Cerebellar nuclear complex (tissue), 1 donor: ENCODE measurements at places on chromosomes 16 and 17.

DNA sequence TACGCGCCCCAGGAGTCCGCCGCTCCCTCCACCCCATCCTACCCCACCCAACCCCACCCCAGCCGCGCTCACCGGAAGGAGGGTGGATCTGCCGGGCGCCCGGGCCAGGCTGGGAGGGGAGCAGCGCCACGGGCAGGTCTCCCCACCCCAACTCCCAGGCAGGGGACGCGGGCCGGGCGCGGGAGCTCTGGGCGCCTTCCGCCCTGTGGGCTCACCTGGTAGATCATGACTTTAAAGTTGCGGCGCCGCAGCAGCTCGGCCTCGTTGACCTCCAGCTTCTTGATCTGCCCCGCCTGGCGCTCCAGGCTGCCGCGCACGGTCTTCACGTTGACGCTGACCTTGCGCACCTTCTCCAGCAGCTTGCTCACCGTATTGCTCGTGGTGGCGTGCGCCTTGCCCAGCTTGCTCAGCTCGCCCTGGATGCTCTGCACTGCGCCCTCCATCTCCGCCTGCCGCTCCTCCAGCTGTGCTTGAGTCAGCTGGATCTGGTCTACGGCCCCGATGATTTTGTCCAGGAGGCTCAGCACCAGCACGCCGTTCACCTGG, 571 bp downstream of the CAVIN1 start:
- DNase-seq = no peak

GRCh38 chr16:66617728-66618127, 13.2 kb downstream of the CMTM3 start:
- no peak for DNase-seq

GRCh38 chr17:61574542-61575351, 16.3 kb downstream of the NACA2 start:
- no peak for DNase-seq

DNA sequence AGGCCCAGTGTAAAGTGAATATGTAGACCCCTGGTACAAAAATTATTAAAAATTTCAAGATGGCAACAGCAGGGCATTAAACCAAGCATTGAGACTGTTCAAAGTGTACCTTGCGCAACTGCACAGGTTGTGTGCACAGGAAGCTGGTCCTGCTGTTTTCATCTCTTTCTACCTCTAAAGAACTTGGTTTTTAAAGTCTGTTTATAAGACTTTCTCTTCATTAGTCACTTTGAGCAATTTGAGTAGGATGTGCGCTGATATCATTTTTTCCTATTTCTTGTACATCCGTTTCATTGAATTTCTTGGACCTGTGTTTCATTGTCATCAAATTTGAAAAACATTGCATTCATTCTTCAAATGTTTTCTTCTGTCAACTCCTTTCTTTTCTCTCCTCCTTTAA, 16.8 kb upstream of the PMP22 start:
- no peak for DNase-seq

DNA sequence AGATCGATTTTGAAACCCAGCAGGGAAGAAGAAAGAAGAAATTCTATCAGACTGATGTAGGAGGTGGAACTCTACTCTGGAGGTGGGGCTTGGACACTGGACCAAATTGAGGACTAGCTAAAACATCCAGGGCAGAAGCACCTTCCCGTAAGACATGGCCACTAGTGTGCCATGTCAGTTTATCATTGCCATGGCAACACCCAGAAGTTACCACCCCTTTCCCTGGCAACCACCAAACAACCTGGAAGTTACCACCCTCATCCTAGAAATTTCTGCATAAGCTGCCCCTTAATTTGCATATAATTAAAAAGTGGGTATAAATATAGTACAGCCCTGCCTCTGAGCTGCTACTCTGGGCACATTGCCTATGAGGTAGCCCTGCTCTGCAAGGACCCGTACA, 66.7 kb downstream of the NACA2 start:
- no peak for DNase-seq

DNA sequence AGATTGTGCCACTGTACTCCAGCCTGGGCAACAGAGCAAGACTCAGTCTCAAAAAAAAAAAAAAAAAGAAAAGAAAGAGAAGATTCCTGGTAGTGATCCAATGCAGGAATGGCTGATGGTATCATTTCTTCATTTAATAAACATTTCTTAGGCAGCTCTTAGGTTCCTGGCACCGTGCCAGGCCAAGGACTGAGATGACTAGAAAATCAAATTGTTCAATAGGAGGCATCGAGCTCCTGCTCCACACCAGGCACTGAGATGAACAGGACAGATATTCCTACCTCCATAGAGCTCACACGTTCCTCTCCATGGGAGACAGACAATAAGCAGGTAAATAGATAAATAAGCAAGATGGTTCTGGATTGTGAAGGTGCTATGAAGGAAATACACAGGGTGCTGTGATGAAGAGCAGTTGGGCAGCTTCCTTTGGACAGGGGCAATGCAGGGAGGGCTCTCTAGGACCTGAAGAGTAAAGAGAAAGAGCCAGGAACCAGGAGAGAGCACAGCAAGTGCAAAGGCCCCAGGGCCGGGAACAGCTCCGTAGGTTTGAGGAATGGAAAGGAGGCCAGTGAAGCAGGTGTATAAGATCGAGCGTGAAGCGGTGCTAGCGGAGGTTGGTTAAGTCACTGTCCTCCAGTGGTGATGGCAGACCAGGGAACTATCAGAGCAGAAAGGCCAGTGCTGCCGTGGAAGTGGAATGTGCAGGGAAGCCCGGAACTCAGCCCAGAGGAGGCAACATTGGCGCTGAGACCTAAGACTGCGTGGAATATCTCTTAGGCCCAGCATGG, 26.5 kb upstream of the CRHR1 start:
- no peak for DNase-seq

GRCh38 chr17:4607261-4607741, 23.0 kb downstream of the SMTNL2 start:
- no peak for DNase-seq
